ENCODE measurements at places on chromosomes 16 and 17.

- no peak for DNase-seq
These were observed 66.9 kb downstream of the METRNL start for GRCh38 chr17:83146347-83146746.

GRCh38 chr17:50686494-50687199 is 21.1 kb downstream of the ANKRD40 start:
- DNase-seq, result no peak

GRCh38 chr16:9039210-9039609 is 52.2 kb upstream of the HAPSTR1 start:
- DNase-seq, result no peak

DNA sequence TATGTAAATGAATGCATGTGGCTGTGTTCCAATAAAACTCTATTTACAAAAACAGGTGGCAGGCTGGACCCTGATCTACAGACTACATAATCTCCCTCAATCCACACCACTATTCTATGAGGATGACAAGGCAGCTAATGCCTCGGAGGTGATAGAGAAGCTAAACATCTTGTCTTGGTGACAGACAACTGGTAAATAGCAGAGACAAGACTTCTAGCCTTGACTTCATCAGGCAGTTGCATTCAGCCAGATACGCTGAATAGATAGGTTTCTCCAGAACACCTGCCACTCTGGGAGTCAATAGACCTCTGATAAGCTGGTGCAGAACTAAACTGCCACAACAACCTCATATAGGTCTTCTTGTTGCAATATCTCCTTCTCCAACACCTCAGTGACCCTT is 3.3 kb downstream of the ATPAF2 start:
- no peak for DNase-seq

GRCh38 chr16:85396879-85397871 is 215.9 kb upstream of the GSE1 start:
- DNase-seq, result peak; percentile 56

DNA sequence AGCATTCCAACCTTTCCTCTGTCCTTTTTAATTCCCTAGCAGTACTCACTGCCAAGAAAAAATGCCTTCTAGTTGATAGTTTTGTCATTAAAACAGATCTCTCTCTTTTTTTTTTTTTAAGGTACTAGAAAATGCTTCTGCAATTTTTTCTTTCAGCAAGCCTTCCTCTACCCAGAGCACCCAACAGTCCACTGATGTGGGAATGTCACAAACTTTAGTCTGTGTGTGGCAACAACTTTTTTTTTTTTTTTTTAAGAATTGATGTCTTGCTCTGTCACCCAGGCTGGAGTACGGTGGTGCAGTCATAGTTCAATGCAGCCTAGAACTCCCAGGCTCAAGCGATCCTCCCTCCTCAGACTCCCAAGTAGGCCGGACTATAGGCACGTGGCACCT is 34.7 kb downstream of the CDRT15 start:
- DNase-seq, result no peak

- no peak for DNase-seq
These were observed 633 bp downstream of the ZNF843 start for GRCh38 chr16:31441956-31442355.

- peak; percentile 88 for DNase-seq
These were observed 39.4 kb upstream of the RAI1 start for GRCh38 chr17:17641621-17642409.

GRCh38 chr17:73551759-73552158 is 92.5 kb downstream of the SDK2 start:
- no peak for DNase-seq

GRCh38 chr16:28025631-28026030 is 37.9 kb downstream of the GSG1L start:
- no peak for DNase-seq

- no peak for DNase-seq
These were observed 20.1 kb downstream of the PLD6 start for GRCh38 chr17:17186051-17186450.

- DNase-seq, result peak; percentile 70
These were observed 1.3 kb downstream of the ZNF821 start for GRCh38 chr16:71882505-71883167.

GRCh38 chr17:81380666-81381518 is 14.4 kb upstream of the BAHCC1 start:
- DNase-seq, result no peak

GRCh38 chr17:18356624-18357023 is 6.7 kb downstream of the SHMT1 start:
- no peak for DNase-seq

- DNase-seq, result no peak
These were observed 42.9 kb downstream of the BPTF start for GRCh38 chr17:67868176-67868575.

Data from sciatic nerve (tissue), 2 donors.